ENCODE measurements at places on chromosomes 1 and 21.

GRCh38 chr1:26862781-26863684 is at the start of gene SFN:
Gene SFN, plus strand, starts transcription at chr1:26863149. Its CDS starts 64 bp downstream, at chr1:26863213.
- peak; percentile 47 for DNase-seq

DNA sequence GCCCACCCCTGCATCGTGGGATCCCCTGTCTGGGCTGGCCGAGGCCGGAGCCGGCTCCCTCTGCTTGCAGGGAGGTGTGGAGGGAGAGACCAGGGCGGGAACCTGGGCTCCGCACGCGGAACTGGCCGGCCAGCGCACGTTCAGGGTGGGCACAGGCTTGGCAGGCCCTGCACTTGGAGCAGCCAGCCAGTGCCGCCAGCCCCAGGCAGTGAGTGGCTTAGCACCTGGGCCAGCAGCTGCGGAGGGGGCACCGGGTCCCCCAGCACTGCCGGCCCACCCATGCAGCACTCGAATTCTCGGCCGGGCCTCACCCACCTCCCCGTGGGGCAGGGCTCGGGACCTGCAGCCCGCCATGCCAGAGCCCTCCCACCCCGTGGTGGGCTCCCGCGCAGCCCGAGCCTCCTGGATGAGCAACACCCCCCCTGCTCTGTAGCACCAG is 422.6 kb downstream of the AMY1C start:
- DNase-seq, result no peak

GRCh38 chr1:198691063-198691462 is 52.2 kb downstream of the PTPRC start:
- DNase-seq, result no peak

GRCh38 chr1:2061065-2061778 is 11.0 kb downstream of the PRKCZ start:
- no peak for DNase-seq

- DNase-seq, result peak; percentile 50
These were observed 7.3 kb upstream of the PMVK start for GRCh38 chr1:154943649-154944400.

- DNase-seq, result no peak
These were observed 7.0 kb downstream of the TLR5 start for GRCh38 chr1:223136086-223136485.
